ENCODE measurements at places on chromosomes 4 and X. TPM values are rescaled to one million over a fixed set of nuclear protein-coding genes. Genes with fewer than 3 reads are reported as not detected.

DNA sequence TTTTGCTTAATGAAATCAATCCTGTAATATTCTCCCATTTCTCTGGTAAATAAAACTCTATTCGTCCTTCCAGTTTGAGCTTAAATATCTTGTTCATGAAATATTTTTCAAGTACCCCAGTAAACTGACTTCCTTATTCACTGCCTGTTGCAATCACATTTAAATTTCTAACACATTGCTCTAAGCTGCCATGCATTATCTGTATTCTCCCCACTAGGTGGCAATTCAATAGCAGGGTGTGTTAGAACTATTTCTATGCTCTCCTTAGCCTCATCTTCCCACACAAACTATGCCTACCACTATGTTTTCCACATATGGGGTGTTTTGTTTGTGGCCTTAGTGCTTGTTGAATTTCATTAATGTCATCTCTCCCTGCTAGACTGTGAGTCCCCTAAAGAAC, 377.1 kb upstream of the HS3ST1 start:
- no peak for DNase-seq

GRCh38 chr4:71541541-71541940, 202.7 kb downstream of the SLC4A4 start:
- no peak for DNase-seq

- no peak for DNase-seq
These were observed 192.0 kb downstream of the ARHGAP10 start for GRCh38 chr4:147923854-147924253.

GRCh38 chrX:110407910-110408545, 49.4 kb downstream of the RTL9 start:
- DNase-seq, result no peak

DNA sequence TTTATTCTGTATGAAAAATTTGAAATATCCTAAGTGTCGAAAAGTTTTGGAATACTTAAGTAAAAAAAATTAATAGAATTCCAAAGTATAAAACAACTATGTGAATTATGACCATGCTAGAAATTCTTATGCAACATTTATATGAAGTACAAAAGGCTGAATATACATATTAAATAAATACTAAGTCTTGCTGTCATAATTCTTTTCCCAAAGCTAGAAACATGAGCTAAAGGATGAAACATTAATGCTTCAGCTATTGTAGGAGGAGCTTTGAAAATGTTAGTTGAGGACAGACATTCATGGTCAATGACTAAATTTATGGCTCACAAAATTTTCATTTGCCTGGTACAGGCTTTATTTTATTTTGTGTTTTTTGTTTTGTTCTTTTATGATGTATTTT, 207.3 kb downstream of the GABRB1 start:
- DNase-seq, result no peak

The SATL1 gene
- 0.16 TPM for total RNA-seq
